ENCODE measurements at places on chromosomes 6 and 20.

DNA sequence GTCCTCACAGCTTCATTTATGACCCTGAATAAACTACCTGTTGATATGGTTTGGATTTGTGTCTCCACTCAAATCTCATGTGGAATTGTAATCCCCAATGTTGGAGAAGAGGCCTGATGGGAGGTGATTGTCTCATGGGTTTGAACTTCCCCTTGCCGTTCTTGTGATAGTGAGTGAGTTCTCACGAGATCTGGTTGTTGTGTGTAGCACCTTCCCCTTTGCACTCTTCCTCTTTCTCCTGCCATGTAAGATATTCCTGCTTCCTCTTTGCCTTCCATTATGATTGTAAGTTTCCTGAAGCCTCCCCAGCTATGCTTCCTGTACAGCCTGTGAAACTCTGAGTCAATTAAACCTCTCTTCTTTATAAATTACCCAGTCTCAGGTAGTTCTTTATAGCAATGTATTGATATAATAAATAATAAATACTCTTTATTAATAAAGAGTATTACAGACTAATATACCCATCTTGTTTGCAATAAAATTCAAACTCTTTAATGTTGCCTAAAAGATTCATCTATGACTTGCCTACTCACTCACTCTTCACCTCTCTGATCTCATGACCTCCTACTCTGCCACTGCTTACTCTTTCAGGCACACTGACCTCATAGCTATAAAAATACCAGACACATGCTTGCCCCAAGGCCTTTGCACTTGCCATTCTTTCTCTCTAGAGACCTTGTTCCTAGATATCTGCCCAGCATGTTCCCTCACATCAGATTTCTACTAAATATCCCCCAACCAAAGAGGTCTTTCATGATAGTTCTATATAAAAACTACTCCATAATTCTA is 256.4 kb upstream of the MARCKS start:
- no peak for DNase-seq

GRCh38 chr6:148866657-148867268 is 119.9 kb downstream of the UST start:
- DNase-seq = no peak

GRCh38 chr6:3009930-3010329 is 10.2 kb downstream of the NQO2 start:
- no peak for DNase-seq

- peak; percentile 7 for DNase-seq
Observed at GRCh38 chr6:19851241-19852089, 14.3 kb downstream of the ID4 start.

GRCh38 chr6:105644073-105644489 is 241.2 kb upstream of the PREP start:
- no peak for DNase-seq

DNA sequence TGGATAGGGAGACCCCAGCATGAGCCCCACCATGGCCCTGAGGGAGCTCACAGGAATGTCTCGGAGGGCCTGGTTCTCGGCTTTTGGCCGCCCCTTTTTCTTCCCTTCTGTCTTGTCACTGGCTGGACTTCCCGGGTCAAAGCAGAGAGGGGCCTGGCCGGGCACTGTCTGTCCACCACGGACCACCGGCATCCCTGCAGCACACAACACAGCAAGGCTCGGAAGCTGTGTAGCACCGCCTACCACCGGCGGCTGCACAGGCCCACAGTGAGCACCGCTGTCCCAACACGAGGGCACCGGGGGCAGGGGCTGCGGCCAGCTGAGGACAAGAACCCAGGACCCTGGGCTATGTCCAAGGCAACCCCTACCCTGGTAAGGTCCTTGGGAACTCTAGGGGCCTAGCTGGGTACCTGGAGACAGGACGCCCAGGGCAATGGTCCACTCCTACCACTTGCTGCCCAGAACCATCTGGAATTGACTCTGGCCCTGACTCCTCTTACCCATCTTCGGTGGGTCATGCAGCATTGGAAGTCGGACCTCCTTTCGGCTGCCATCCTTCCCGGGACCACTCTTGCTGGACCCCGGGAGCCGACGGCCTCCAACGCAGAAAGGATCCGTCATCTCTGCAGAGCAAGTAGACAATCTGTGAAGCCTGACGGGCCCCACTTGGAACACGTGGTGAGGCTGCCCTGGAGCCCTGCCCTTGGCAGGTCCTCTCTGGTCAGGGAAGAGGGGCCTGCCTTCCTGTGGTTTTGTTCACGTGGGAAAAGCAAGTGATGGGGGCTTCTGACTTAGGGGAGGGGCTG is 2.2 kb downstream of the ZNF512B start:
- no peak for DNase-seq

- DNase-seq = no peak
Observed at GRCh38 chr20:38735172-38735571, 10.9 kb downstream of the SLC32A1 start.

- DNase-seq = peak; percentile 21
Observed at GRCh38 chr6:130365166-130366106, at the start of gene TMEM200A. Gene TMEM200A (plus strand): TSS chr6:130366017. CDS start chr6:130440423, 74,406 bp downstream.

DNA sequence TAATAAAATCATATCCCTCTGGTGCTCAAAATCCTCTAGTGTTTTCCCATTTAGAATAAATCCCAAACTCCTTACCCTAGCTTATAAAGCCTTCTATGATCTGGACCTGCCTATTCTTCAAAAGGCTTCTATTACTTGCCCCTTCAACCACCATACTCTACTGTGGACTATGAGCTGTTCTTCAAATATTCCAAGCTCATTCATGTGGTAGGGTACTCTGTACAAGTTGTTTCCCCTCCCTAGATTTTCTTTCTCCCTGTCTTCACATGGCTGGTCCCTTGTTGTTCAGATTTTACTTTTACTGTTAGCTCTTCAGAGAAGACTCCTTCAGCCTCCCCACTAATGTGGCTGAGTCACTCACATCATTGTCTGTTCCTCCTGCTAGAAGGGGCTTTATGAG is 193.2 kb downstream of the OGFRL1 start:
- no peak for DNase-seq

Data from nucleus accumbens (tissue), 56 donors.